Fibroblast of skin of abdomen (primary cell): ENCODE measurements at places on chromosomes 4 and X.

DNA sequence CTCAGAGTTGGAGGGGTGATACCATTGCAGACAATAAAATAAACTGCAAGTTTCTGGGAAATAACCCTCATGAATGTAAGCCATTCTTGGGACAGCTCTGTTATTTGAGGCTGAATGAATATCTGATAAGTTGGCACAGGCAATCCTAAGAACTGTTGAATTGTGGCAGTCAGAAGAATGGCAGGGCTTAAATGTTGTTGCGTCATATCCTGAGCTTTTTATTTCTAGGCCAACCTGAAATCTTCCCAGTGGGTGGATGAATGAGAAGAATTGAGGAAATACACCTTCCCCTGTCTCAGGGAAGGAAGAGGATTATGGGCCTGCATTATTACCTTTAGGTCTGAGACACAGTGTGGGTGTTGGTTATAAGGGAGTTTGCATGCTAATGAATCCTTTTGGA is 64.4 kb upstream of the C4orf54 start:
- DNase-seq: no peak

GRCh38 chr4:148965080-148965479 is 522.9 kb upstream of the NR3C2 start:
- no peak for DNase-seq

- DNase-seq: no peak
Measured at GRCh38 chrX:143296521-143296920, 220.8 kb downstream of the SPANXN3 start.

DNA sequence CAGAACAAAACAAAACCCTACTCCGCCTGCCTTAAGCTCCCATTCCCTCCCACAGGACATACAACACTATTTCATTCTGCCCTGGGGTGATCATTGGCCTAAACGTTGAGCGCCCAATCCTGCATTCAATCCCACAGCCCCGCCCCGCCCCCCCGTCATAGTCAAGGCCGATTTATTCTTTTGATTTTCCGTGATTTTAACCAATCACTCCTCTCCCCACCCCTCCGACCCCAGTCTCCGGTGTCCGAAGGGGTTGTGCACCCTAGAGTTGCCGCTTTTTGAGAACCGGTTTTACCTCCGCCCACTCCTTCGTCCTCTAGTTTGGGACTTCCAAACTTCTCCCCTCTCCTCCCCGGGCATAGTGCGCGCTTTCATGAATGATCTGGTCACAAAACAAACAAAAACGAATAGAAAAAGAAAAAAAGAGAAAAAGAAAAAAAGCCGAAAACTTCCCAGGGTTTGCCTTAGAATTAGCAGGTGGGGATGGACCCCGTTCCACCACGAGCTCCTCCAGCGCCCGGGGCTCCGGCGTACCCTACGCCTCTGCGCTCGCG is 446 bp upstream of the UBE2A start:
- DNase-seq: peak; percentile 5

GRCh38 chrX:3094261-3094660 is 53.0 kb downstream of the ARSF start:
- no peak for DNase-seq

- peak; percentile 93 for DNase-seq
Measured at GRCh38 chr4:176443117-176443516, 123.4 kb downstream of the SPCS3 start.

DNA sequence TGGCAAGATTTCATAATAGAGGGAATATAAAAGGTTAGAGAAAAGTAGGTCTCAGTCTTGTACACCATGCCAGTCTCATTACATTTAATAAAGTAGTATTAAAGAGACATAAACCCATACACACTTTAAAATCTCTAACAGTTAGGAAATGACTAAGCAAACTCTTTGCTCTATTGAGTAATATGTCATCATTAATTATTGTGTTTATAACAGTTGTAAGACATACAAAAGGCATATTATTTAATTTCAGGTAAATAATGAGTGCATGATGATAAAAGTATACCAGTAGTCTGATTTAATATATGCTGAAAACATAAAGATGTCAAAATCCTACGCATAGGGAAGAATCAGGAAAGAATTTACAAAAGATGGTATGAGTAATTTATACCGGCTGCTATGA is 31.0 kb upstream of the FGG start:
- DNase-seq: no peak

GRCh38 chrX:71053217-71053621 is 14.9 kb downstream of the SNX12 start:
- DNase-seq: no peak

DNA sequence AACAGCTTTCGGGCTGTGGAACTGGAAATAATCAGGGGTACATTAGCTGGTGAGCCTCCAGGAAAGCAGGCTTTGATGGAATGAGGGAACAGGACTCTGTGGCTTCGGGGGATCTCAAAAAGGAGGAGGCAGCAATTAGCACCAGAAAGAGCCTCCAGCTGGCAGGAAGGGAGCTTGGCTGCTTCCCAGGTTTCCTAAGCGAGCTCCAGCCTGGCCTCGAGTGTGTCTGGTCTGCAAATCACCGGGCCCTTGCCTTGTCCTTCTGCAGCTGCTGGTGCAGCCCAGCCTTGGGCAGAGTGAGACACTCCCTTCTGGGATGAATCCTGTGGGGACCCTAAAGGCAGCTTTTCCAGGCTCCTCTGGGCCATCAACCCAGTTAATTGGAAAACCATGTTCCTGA is 10.7 kb upstream of the PDHA1 start:
- DNase-seq: peak; percentile 27

GRCh38 chr4:18798123-18798522 is 776.6 kb upstream of the LCORL start:
- DNase-seq: no peak
